ENCODE measurements at places on chromosomes 2 and 18.
A peak's percentile ranks its signal among the peaks of the same experiment; 100 is the strongest.

DNA sequence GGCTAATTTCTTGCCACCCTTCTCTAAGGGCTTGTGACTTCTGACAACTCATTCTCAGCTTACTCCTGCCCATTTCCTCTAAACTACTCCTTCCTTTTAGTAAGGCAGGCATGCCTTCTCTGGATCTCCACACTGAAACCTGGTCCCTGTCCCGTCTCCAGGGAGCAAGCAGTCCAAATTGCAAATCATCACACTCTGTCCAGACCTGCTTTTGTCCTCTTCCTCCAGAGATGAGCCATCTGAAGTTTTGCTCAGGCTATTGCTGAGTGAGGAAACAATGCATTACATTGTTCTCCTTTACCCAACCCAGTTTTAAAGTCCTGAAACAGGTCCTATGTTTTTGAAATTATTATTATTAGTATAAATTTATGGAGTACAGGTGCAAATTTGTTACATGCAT lies 57.3 kb downstream of the ARHGAP25 start:
- no peak for DNase-seq

- DNase-seq = no peak
Observed at GRCh38 chr18:44133483-44133882, 547.2 kb upstream of the SETBP1 start.

DNA sequence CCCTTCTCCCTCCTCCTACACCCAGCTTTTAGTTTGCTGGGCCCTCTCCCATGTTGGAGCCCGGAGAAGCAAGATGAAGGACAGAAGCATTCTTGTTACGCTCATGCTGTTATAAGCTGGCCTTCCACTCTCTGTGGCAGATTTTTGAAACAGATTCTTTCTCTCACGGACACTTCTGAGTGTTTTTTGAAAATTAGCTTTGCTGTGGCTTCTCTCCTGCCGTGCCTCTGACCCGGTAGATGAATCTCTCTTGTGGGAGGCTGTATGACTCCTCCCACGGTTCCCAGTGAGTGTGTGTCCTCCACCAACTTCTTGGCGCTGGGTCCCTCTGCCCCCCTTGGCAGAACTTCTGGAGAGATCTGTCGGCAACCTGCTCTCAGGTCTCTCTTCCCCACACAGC lies 269.3 kb upstream of the MYT1L start:
- DNase-seq = no peak

GRCh38 chr2:197130318-197130717 lies 180.3 kb downstream of the ANKRD44 start:
- DNase-seq = no peak

DNA sequence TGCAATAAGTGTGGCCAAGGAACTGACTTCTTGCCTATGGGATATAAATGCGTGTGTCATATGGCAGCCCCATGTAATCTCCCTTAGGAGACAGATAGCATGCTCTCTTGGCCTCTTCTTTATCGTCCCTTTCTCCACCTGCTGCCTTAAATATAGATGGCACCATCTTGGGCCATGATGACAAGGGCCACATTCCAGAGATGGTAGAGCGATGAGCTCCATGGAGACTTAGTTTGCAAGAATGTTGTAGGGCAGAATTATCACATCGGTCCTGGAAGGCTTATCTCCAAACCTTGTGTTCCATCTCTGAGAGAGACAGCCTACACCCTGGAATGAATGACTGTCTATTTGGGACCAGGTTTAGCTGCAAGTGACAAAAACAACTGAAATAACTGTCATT lies 536.7 kb downstream of the TNS1 start:
- DNase-seq = peak; percentile 58

GRCh38 chr2:236499691-236500578 lies 69.7 kb upstream of the ACKR3 start:
- DNase-seq = no peak

DNA sequence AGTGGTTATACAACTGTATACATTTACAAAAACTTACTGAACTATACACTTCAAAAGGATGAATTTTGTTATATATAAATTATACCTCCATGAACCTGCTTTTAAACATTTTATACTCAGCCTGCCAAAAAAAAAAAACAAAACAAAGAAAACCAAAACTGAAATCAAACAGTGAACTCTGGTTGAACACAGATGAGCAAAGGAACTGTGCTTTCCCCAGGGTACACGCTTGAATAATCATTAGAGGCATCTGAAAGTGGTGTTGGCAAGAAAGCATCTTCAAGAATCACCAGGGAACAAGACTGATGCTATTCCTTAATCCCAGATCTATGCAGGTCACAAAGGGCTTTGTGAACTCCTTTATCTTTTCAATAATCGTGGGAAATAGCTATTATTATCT lies 77.0 kb upstream of the LYPD1 start:
- DNase-seq = no peak

DNA sequence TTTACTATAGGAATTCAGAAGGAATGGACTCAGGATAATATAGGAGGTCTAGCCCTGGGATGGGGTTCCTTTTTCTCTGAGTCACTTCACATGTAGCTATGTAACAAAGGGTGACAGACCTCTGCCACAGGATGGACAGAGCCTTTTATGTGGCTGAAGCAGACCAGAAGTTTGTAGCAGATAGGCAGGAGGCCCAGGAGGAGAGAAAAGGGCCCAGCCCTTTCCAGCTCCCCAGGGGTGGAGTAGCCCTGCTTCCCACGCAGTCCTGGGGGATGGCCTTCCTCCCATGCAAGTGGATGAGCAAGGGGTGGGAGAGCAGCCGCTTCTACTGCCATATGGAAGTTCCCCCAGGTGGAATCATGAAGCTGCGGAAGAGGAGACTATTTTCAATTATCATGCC lies 40.3 kb downstream of the ARMC9 start:
- DNase-seq = no peak

DNA sequence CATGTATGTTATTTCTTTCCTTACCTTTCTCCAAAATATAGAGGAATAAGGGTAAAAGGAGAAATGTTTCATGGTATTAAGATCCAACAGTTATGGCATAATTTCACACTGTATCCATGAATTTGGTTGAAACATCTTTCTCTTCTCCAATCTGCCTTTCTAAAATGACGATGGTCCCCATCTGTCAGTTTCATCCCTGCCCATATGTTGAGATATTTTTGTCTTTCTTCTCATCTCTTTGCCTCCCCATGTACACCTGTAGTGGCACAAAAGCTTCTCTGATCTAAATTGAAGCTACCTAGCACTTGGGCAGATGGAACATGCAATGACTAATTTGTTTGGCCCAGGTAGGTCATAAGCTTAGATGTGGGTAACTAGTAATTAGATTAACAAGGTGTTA lies 90.7 kb upstream of the LRRTM1 start:
- DNase-seq = no peak

- no peak for DNase-seq
Observed at GRCh38 chr2:235734688-235735231, 240.9 kb downstream of the AGAP1 start.

DNA sequence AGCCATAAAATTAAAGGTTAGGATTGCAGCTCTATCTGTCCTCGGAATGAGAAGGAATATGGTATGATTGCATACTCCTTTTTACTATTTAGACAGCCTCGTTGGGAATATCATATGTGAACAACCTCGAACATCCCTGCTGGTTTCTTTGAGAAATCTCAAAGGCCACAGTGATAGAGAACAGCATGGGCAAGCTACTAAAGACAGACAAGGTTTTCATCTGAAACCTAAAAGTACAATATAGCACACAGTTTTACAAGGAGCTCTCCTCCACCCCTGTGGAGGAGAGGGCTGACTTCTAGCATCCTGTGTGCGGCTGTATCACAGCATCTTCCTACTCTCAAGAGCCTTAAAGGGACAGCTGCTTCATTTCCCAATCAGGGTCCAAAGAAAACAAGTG lies 104.3 kb downstream of the VWC2L start:
- no peak for DNase-seq

DNA sequence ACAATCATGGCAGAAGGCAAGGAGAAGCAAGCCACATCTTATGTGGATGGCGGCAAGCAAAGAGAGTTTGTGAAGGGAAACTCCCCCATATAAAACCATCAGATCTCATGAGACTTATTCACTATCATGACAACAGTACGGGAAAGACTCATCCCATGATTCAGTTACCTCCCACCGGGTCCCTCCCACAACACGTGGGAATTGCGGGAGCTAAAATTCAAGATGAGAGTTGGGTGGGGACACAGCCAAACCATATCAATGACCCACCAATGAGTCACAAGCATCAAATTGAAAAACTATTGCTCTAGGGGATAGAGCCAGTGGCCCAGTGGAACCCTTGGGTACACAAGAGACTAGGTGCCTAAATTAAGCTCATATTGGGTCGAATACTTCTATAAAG lies 157.4 kb downstream of the FBXO15 start:
- no peak for DNase-seq

- DNase-seq = no peak
Observed at GRCh38 chr2:146489386-146489785, 1355.4 kb upstream of the ACVR2A start.

GRCh38 chr2:17259613-17260012 lies 258.6 kb downstream of the RAD51AP2 start:
- no peak for DNase-seq

DNA sequence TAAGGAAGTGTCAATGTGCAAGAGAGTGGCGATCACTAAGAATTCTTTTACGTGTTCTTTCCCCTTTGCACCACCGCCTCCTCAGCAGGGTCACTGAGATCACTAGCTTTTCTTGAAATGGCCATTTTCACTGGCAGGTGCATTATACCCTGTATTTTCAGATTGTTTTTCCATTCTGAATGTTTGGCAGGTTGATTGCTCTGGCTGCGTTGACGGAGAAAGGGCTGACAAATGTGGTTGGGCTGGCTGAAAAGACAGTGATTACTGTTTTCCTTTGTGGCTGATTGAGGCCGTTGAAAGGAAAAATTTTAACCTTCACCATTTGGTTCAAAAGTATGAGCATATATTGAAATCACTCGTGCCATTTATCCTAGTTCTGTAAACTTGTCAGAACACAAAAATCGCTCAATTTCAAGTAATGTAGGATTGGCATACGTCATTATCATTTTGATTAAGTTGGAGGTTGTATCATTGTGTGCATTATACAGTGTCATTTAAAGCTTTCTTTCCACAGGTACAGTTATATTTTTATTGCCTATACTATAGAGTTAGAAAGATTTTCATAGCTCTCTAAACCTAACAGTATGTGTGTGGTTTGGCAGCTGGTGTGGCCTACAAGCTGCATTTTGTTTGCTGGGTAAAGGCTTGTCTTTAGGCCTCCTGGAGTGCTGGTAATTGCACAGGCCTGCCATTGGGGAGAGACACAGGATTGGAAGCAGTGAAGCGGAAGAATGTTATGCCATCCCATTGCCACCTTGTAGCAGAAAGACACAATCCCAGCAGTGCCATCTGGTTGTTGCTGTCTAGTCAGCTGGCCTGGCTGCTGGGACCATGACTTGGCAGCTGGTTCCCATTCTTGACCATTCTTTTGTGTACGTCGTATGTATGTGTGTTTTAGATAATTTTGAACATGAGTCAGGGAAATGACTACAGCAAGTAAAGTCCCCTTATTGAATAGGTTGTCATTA lies 36.7 kb downstream of the DYNC1I2 start:
- peak; percentile 11 for DNase-seq

GRCh38 chr2:191942090-191942738 lies 95.3 kb upstream of the CAVIN2 start:
- peak; percentile 27 for DNase-seq

DNA sequence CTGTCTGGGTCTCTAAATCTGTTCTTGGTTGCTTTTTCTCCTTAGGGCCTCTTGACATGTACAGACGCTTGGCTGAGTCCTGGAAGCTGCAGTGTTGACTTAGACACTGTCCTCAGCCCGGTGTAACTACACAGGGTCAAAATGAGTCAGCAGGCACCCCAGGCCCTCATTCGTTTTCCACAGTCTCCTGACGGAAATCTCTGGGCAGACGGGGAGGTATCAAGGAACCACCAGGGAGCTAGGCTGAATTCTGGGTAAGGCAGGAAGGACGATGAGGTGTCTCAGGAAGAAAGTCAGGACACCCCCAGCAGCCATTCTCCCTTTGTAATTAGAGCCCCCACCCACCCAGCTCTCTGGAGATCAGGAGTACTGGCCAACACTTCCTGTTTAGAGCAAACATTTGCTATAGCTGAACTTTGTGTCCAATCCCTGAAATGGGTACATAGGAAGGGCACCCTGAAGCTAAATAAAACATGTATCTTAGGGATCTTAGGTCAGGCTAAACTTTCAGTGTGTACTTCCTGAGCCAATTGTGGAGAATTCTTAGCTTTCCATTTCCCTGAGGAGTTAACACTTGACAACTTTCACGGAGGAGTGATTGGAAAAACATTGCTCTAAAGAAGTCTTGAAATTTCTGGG lies 23.9 kb upstream of the EPAS1 start:
- no peak for DNase-seq

- DNase-seq = peak; percentile 14
Observed at GRCh38 chr2:140257692-140258300, 1477.6 kb upstream of the NXPH2 start.

GRCh38 chr2:174485788-174486562 lies 854 bp downstream of the GPR155 start:
- peak; percentile 64 for DNase-seq

DNA sequence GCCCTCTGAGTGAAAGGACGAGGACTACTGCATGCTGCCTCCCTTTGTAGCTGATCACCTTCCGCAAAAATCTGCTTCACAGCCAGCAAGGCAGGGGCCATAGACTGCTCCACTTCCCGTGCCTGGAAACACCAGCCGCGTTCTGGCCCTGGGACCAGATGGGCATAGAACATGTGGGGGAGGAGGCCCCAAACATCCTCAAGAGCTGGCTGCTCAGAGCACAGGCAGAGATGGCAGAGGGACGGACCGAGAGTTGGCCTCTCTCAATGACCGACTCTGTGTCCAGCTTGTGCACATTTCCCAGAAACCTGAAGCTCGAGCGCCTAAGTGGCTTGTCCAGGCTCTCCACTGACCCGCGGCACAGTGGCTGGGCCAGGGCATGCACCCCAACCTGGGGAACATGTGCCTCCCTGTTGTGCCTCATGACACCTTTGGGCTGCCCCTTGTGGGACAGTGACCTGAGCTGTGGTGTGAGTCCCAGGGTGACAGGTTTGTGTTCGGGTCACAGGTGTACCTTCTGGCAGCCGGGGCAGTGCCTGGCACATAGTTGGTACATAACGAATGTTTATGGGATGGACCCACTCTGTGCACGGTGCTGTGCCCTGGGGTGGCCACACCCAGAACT lies 9.1 kb downstream of the KCNF1 start:
- no peak for DNase-seq

GRCh38 chr2:28681158-28681571 lies 70.5 kb upstream of the PPP1CB start:
- no peak for DNase-seq

- peak; percentile 15 for DNase-seq
Observed at GRCh38 chr18:68177807-68178702, 536.9 kb downstream of the TMX3 start.
